ENCODE measurements at places on chromosomes 6 and 20. TPM values are rescaled to one million over a fixed set of nuclear protein-coding genes. Genes with fewer than 3 reads are reported as not detected.

SLC44A4 gene
- total RNA-seq: 0.11 TPM

CRNKL1 gene
- total RNA-seq: 22.7 TPM

PHIP gene
- total RNA-seq: 26.7 TPM

SLC4A11 gene
- 1.6 TPM for total RNA-seq

C2 gene
- 0.22 TPM for total RNA-seq

RIMS4 gene
- under 0.01 TPM for total RNA-seq

OR2H1 gene
- not detected for total RNA-seq

MMP24 gene
- 1.7 TPM for total RNA-seq

ZGPAT gene
- 20.1 TPM for total RNA-seq

LRP11 gene
- total RNA-seq: 84.8 TPM

HAO1 gene
- total RNA-seq: not detected

LIN28B gene
- under 0.01 TPM for total RNA-seq

GPX5 gene
- total RNA-seq: not detected

PSORS1C2 gene
- not detected for total RNA-seq

RAD21L1 gene
- total RNA-seq: under 0.01 TPM

CYP21A2 gene
- total RNA-seq: 0.22 TPM

HLA-F gene
- total RNA-seq: 2.4 TPM

NMBR gene
- total RNA-seq: not detected

LHFPL5 gene
- total RNA-seq: not detected

SMIM29 gene
- 23.2 TPM for total RNA-seq

CLDN20 gene
- not detected for total RNA-seq

SOBP gene
- not detected for total RNA-seq

SLC22A1 gene
- 2.0 TPM for total RNA-seq

AIF1 gene
- not detected for total RNA-seq

LY6G6D gene
- not detected for total RNA-seq

PET117 gene
- total RNA-seq: 11.0 TPM

PYGB gene
- total RNA-seq: 89.8 TPM

SLC24A3 gene
- total RNA-seq: 0.11 TPM

OR2H2 gene
- not detected for total RNA-seq

TMEM217 gene
- total RNA-seq: 2.4 TPM

FAM83B gene
- total RNA-seq: 74.4 TPM
